ENCODE measurements at places on chromosomes 7 and 10.
A peak's percentile ranks its signal among the peaks of the same experiment; 100 is the strongest.

DNA sequence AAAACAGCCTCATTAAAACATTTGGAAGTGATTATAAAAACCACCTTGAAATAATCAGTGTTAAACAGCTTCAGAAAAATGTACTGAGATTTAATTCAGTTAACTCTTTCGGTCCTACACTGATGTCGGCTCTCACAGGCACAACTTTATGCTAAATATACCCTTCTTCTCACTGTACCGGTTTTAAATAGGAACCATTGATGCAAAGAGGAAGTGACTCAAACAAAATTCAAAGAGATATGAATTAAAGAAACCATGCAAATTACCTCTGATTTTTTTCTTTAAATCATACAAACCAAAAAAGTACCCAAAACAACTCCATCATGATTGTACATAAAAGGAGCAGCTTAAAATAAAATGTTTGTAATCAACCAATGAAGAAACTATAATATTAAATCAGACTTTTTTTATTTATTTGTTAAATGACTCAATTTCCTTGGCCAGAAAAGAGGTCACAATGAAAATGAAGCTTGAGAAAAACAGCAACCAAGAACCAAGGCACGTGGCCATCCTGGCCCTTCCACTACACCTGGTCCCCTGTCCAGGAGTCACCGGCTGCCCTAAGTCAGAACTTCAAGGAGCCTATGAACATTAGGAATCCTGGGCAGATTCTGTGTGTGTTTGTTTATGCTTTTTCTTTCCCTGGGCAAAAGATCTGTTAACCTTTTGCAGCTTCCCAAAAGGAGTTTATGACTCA lies 73.0 kb upstream of the CABCOCO1 start:
- DNase-seq = no peak

GRCh38 chr7:31186202-31186601 lies 134.1 kb downstream of the ADCYAP1R1 start:
- DNase-seq = no peak

DNA sequence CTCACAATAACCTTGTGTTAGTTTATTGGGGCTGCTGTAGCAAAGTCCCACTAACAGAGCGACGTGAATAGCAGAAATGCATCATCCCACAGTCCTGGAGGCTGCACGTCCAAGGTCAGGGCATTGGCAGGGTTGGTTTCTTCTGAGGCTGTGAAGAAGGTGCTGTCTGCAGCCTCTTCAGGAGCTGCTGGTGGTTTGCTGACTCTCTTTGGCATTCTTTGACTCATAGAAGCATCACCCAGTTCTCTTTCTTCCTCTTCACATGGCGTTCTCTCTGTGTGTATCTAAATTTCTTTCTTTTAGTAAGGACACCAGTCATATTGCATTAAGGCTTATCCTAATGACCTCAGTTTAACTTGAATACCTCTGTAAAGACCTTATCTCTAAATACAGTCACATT lies 428.4 kb upstream of the KLF6 start:
- DNase-seq = no peak

DNA sequence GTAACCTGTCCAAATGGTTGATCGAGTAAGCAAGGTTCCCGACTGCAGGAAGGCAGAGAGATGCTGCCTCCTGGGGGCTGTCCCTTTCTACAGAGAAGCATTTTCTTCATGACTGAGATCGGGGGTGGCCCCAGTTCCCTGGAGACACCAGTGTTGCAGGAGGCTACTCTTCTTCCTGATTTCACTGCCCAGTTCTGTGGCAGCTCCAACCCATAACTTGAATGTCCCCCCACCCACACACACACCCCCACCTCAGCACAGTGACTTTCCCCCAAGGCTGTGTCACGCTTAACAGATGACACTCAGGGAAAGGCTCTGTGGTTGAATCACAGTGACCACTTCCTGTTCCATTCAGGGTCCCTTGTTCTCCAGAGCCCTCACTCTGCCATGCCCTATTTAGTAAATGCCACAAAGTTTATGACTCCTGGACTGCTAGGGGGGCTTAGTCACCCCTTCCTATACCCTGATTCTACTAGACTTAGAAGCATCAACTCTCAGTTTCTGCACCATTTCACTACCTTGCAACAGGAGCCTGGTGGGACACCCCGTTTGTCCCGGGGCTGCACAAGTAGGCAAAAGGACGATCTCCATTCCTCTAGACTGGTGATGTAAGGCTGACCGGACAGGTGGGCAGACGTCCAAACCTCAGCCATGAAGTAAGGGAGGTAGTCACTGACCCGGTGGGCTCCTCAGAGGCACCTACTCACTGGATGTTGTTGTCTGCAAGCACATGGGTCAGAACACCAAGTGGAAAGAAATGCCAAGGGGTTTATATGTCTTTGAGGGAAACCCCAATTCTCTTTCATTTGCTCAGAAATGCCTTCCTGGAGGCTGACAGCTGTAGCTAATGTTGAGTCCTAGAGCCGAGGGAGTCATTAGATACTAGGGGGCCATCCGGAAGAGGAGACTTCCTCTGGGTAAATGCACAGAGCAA lies 31.3 kb upstream of the SMC3 start:
- no peak for DNase-seq

GRCh38 chr7:30745261-30745941 lies 6.5 kb upstream of the INMT start:
- no peak for DNase-seq

DNA sequence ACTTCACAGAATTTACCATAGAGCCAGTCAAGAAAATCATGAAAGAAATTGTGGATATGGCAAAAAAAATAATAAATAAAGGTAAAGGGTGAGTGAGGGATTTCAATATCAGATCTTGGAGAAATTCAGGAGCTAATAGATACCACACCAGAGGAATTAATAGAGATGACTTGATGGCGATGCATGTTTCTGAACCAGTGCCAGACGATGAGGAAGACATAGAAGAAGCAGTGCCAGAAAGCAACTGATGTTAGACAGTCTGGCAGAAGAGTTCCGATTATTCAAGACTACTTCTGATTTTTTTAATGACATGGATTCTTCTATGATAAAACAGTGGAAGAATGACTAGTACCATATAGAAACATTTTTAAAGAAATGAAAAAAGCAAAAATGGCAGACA lies 314.7 kb downstream of the BICC1 start:
- DNase-seq = no peak

DNA sequence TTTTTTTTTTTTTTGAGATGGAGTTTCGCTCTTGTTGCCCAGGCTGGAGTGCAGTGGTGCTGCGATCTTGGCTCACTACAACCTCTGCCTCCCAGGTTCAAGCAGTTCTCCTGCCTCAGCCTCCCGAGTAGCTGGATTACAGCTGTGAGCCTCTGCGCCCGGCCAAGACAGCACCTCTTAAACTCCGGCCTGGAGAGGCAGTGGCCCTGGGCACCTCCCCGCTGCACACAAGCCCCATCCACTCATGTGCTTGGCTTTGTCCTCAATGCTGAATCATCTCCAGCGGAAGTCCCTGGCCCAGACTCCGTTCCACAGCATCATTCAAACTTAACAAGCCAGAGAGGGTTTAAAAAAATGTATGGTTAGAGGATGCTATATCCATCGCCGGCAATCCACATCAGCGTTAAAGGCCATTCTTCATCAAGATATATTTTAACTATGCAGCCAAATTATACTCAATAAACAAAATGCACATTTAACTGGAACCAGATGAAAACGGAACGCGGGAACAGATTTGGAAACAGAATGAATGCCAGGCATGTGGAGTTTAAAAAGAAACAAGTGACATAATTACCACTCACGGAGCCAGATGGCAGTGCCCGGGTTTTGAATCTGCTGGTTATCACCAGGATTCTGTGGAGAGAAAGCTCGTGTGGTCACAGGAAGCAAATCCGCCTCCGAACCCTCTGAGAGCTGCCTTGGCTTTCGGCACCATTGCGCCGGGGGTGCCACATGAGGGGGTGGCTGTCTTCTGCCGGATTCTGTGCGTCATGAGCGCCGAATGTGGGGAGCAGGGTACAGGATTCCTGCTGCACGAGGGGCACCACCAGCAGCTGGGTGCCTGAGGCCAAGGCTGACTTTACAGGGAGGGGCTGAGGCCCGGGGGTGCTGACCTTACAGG lies 45.6 kb upstream of the CFAP46 start:
- no peak for DNase-seq

- no peak for DNase-seq
These were observed 19.1 kb downstream of the ATOH7 start for GRCh38 chr10:68212721-68213352.

DNA sequence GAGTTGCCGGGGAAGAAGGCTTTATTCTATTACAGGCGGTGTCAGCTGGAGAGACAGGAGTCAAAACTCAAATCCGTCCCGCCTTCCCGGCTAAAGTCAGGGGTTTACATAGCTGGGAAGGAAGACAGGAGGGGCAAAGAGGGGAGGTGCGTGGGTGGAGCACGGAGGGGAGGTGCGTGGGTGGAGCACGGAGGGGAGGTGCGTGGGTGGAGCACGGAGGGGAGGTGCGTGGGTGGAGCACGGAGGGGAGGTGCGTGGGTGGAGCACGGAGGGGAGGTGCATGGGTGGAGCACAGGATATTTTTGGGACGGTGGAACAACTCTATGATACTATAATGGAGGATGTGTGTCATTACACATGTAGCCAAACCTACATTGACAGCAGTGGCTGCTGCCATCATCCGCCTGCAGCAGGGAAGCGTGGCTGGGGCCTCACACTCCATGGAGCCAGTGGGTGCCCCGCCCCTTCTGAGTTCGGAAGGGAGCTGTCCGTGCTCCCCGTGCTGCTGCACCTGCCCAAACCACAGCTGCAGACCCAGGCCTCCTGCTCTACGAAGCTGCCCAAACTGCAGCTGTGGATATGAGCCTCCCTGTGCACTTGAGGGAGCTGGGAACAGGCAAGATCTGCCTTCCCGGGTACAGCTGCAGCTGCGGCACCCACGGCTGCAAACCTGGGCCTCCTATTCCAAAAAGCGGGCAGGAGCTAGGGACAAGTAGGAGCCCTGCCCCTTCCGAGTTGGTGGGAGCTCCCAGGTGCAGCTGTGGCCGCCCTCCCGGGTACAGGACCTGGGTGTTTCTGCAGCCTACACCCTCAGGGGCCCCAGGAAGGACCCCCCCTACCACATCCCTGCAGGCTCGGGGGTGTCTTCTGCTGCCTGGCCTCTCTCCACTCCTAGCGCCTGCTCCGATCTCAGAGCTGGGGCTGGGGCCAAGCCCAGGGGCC lies 119.4 kb downstream of the DYNC2I1 start:
- DNase-seq = no peak

- no peak for DNase-seq
These were observed 10.9 kb downstream of the NPFFR1 start for GRCh38 chr10:70272925-70273316.

DNA sequence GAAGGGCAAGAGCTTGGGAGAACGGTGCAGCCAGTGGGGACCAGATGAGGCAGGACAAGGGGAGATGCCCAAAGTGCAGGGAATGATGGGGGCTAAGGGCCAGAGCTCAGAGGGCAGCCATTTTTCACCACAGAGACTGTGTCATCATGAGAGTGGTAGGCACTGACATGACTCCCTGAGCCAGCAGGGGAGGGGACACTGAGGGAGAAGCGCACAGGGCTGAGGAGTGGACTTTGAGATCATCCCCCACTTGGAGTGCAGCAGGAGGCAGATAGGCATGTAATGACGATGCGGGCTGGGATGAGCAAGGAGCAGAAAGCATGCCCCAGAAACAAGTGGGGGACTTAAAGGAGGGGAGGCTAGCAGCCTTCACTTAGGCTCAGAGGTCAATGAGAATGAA lies 5.2 kb upstream of the SMKR1 start:
- DNase-seq = no peak

- no peak for DNase-seq
These were observed 34.8 kb downstream of the UBE2H start for GRCh38 chr7:129917934-129918333.

DNA sequence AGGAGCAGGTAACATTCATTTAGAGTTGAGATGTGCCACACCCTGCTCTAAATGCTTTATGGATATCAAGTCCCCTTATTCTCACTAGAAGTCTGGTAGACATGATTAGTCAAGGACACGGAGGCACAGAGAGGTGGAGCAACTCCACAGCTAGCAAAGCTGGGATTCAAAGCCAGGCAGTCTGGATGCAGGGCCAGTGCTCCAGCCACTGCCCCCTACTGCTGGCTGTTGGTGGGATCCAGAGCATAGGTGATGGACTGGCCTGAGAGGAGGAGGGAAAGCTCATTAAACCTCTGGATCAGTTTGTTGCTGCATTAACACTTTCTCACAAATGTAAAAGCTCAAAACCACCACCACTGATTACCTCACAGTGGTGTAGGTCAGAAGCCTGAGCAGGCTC lies 22.6 kb upstream of the KBTBD2 start:
- no peak for DNase-seq

GRCh38 chr10:5079836-5080235 lies 14.4 kb upstream of the AKR1C3 start:
- no peak for DNase-seq

- peak; percentile 47 for DNase-seq
These were observed 94.0 kb upstream of the ZMIZ1 start for GRCh38 chr10:78974617-78975317.

DNA sequence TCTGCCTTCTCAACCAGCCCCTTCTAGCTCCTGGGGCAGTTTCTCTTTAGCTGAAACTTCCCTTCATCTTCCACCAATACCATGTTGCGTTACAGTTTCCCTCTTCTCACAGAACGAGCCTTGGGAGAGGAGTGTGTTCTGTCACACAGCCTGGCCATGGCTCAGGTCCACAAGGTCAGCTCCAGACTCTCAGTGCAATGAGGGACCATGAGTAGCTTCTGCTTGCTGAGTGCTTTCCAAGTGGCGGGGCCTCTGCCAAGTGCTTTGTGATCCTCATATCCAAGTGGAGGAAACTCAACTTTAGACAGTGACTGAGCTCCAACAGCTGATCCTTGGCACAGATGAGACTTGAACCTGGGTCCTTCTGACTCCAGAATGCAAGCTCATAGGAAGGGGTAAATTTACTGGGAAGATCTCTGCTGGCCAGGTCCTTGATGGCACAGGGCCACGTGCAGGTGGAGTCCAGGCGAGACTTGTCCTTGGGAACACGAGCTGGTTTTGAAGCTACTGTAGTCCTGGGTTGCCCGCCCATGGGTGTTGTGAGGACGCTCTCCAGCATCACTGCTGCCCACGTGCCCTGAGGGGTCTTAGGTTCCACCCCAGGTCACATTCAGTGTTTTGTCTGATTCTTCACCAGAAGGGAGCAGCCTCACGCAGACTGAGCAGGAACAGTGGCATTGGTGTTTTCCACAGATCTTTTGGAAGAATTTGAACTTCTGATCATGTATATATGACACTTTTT lies 238.0 kb downstream of the EBF3 start:
- no peak for DNase-seq

DNA sequence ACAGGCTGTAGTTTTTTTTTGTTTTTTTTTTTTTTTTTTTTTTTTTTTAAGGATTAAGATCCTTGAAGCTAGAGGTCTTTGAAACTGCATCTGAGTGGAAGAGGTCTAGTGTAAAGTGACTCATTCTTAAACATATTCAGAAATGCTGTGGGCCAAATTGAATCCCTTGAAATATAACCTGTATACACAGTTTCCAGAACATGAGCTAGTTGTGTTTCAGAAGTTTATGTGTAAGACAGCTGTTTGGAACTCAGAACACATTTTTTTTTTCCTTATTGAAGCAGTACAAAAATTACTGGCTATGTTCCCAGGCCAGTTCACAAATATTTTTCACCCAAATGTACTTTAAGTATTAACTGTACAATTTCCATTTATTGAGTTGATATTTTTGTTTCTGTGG lies 67.9 kb downstream of the PPP1R9A start:
- no peak for DNase-seq

- DNase-seq = no peak
These were observed 155.2 kb upstream of the BMPER start for GRCh38 chr7:33750177-33750576.
